Islet precursor cell (in vitro differentiated cells): ENCODE measurements at places on chromosomes 4 and X.

DNA sequence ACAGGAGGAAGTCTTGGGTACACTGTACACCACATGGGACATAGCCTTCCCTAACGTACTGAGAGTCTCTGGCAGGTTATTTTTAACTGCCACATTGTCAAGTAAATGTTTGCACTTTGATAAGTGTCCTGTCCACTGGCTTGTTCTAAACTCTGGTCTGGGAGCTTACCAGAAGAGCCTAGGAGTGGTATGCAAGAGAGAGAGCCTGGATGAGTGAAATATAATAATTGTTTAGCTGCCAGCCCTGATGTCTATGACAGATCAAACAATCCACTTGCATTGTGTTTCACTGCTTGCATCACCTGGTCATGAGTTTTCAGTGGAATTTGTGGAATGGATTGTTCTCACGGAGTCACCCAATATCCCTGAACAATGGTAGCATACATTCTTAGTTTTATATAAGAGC, 91.6 kb downstream of the SHROOM3 start:
- DNase-seq, result no peak

- peak; percentile 43 for DNase-seq
Observed at GRCh38 chrX:47179221-47179927, 14.3 kb upstream of the UBA1 start.

DNA sequence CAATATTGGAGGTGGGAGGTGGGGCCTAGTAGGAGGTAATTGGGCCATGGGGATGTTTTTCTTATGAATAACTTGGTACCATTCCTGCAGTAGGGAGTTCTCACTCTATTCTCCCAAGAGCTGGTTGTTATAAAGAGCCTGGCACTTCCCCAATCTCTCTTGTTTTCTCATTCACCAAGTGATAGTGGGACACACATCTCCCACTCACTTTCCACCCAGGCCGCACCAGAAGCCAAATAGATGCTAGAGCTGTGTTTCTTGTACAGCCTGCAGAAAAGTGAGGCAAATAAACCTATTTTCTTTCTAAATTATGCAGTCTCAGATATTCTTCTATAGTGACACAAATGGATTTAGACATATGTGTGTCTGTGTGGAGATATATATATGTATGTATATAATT, 117.6 kb downstream of the ANKRD50 start:
- no peak for DNase-seq

DNA sequence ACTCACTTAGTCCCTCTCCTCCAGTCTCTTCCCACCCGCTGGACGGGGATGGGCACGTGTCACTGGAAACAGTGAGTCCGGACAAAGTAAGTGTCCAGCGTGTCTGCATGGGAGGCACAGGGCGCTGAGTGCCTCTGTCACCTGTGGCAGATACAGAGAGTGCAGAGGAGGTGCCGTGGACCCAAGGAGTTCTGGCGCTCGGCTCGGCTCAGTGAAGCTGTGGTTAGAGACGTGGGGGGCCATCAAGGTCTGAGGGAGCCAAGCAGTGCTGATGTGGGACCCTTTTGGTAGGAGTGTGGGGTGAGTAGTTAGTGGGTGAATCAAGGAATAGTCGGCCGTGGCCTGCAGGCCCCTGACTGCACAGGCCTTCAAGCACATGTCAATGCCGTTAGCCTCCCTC, 40.1 kb upstream of the MSANTD1 start:
- DNase-seq, result no peak

- no peak for DNase-seq
Observed at GRCh38 chr4:154231806-154232478, 259.7 kb downstream of the DCHS2 start.

- DNase-seq, result no peak
Observed at GRCh38 chr4:98568941-98569663, 89.3 kb downstream of the TSPAN5 start.

- no peak for DNase-seq
Observed at GRCh38 chr4:101031971-101032370, 315.4 kb downstream of the PPP3CA start.

DNA sequence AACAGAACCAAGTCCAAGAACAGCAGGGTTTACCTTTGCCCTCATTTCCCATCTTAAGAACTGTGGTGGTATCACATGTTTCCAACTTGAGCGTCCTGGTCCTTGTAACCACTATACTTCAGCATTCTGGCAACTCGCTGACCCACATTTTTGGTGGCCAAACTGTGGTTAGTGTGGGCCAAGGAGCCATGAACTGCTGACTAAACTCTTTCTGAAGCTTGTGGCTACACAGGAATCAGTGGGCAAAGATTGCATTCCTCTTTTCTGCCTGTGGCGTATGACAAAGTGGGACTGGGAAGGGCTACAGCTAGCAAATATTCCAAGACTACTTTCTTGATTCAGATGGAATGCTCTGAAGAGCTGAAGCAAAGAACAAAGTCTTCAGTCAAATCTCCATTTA, 106.3 kb upstream of the MID1 start:
- peak; percentile 70 for DNase-seq
